RPMI7951 (cell line): ENCODE measurements at places on chromosomes 2 and 18. TPM values are rescaled to one million over a fixed set of nuclear protein-coding genes. Genes with fewer than 3 reads are reported as not detected.

GRCh38 chr2:15984368-15985255, 44.3 kb downstream of the MYCN start:
- no peak for DNase-seq

DNA sequence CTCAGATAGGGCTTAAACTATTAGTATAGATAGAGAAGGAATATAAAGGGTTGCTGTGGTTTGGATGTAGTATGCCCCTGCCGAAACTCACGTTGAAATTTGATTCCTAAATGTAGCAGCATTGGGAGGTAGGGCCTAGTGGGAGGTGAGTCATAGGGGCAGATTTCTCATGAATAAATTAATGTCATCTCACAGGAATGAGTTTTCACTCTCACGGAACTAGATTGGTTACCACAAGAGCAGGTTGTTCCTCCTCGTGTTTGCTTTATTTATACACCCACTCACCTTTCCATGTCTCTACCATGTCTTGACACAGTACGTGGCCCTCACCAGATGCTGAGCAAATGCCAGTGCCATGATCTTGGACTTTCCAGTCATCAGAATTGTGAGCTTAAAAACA, 218.2 kb downstream of the RBM43 start:
- DNase-seq, result peak; percentile 67

GRCh38 chr2:101152272-101153076, 1.3 kb upstream of the TBC1D8 start:
- DNase-seq, result peak; percentile 79

GRCh38 chr2:30341500-30342267, 105.4 kb upstream of the LCLAT1 start:
- no peak for DNase-seq

SLC5A6 gene
- 32.2 and 38.2 TPM in 2 replicates for total RNA-seq

DNA sequence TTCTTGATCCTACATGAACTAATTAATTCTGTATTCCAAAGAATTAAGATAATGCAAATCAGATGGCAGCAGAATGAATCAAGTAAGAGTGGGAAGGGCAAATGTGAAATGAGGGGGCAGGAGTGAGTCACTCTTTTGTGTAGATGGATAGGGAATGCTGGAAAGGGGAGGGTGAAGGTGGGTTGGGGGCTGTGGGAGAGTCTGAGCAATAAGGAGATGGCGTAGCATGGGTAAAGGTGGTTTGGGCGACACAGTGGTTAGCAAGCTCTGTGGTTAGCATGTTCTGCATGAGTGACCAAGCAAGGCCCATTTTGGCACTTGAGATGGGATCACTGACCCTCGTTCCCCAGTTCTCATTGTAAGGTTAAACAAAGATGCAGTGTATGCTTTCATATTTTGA, 20.4 kb downstream of the GPD2 start:
- peak; percentile 56 for DNase-seq

DNA sequence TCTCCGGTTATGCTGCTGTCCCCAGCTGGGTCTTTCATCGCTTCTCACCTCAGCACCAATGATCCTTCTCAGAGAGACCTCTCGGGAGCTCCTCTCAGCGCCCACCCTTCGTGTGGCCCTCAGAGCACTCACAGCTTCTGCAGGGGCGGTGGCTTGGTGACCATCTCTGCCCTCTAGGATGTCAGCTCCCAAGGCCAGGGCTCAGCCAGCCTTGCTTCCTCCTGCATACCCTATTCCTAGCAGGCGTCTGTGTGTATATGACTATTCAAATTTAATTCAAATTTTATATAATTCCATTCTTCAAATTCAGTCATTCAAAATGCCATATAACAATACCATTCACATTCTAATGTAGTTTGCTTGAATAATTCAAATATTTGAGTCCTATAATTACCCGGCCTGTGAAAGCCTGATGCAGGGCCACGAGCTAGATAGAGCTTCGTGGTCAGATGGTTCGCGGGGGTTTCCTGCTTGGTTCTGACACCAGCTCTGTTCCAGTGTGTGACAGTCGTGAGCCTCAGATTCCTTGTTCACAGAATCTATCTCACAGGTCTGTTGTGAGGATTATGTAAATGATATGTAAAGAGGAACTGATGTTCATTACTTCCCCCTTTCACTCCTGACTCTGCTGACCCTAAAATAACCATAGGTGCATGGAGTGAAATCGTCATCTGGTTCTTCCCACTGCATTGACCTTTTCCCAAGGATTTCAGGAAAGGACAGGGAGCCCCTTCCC, 94.0 kb upstream of the CNGA3 start:
- no peak for DNase-seq

DNA sequence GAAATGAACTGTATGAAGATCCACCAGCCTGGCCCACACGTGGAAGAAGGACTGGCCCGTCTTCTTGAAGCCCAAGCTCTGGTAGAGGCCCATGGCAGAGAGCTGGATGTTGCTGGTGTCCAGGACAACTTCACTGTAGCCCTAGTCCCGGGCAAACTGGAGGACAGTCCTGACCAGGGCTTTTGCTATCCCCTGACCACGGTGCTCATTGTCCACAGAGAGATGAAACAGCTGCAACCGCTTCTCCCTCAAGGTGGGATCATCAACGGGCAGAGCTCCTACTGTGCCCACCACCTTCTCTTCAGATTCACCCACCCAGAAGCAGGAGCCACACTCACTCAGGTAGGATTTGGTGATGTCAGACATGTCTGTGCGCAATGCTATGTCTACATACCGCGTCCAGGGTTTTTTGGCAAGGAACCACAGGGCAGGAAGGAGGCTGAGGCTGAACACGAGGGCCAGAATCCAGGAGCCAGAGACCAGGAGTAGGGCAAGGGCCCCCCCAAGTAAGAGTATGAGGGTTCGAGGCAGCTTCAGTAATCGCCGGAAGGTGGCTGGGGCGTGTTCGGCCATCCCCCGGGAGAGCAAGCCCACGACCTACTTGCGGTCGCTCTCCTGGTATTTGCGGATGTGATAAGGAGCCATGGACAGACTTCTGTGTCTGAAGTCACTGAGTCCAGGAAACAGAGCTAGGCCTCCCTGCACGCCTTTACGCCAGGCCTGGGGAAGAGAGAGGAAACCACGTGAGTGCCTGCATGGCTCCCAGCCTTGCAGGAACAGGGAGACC, 36.3 kb downstream of the TPRKB start:
- no peak for DNase-seq

DNA sequence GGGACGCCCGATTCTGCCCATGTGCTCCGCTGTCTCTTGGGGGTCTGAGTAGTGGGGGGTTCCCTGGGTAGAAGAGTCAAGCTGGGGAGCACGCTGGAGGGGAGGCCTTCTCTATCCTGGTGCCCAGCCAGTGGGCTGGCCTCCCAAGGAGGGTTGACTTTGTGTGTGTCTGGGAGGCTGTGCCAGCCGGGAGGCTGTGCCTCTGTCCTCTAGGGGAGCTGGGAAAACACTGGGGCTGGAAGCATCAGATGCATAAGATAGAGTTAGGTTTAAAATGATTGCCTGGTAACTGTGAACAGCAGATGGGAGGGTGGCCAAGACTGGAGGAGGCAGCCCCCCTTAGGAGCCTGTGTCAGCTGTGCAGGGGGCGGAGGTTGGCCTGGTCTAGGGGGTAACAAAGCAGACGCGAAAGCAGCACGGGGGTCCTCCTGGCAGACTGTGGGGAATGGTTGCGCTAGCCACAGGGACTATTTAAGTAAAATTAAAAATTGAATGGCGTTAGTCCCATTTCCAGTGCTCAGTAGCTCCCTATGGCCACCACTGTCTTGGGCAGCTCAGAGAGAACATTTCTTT, 1.3 kb downstream of the ING5 start:
- DNase-seq, result peak; percentile 31

DNA sequence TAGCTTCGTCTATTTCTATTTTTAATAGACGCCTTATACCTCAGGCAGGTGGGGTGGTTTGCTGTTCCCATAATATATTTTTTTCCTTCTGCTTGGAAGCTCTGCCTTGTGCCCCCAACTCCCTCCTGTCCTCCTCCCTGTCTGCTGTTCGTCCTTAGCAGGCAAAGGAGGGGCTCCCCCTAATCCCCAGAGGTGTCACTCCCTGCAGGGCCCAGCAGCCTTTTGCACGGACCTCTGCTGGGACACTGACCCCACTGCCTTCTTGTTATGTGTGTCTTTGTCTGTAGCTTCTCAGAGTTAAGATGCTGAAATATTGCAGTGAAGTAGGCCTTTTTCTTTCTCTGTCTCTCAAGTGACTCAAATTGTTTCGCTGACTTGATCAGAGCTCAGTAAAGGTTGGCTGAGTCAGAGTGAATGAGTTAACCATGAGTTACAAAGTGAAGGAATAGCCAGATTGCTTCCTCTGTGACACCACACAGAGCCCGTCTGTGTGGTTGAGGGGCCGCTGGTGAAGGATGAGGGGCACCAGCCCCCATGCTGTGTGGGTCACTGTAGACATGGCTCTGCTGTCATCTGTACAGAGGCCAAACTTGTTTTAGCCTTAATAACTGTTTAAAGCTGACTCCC, 47.7 kb downstream of the PRKCE start:
- DNase-seq, result peak; percentile 77

DNA sequence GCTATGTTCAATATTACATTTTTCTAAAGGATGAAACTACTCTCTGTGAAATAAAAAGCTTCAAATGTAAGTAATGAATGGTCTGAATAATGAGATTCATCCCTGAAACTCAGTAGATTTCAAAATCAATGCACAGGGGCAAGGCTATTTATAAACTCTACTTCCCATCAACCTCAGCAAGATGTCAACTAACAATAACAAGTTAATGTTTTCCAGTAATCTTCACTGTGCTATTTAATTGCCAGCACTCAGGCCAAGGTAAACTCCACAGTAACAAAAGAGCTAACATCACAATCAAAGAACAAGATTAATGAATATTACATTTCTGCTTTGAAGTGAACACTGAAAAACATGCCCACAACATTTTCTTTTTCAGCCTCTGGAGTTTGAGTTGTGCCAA, 144.3 kb upstream of the ZFP36L2 start:
- no peak for DNase-seq

DNA sequence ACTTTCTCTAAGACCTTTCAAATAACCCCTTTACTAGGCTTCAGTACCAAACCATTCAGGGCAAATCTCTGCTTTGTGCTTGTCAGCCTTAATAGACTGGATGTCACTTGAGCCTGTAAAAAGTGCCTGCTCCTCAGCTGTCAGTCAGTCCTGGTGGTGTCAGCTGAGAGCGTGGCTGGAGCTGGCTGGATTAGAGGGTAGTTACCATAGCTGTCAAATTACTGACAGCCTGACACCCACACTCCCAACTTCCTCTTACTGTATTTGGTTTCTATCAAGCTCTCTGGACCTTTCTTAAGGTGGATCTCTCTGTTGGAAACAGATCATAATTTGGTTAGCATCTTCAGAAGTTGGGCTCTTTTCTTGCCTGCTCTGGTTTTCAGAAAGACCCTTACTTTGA, 371.4 kb upstream of the ATP5MC3 start:
- no peak for DNase-seq

DNA sequence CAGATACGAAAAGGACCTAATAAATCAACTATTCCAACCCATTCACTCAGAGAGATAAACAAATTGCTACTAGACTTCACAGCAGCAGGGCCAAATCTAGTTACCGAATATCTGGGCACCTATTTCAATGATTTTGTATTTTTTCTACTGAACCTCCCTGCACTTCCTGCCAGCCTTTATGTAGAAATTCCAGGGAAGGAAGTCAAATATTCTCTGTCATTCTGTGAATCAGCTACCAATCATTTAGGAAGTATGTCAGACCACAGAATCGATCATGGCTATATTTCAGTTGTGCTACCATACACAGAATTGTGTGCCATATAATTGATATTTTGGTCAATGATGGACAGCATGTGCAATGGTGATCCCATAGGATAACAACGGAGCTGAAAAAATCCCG, 109.6 kb upstream of the SPOPL start:
- no peak for DNase-seq

DNA sequence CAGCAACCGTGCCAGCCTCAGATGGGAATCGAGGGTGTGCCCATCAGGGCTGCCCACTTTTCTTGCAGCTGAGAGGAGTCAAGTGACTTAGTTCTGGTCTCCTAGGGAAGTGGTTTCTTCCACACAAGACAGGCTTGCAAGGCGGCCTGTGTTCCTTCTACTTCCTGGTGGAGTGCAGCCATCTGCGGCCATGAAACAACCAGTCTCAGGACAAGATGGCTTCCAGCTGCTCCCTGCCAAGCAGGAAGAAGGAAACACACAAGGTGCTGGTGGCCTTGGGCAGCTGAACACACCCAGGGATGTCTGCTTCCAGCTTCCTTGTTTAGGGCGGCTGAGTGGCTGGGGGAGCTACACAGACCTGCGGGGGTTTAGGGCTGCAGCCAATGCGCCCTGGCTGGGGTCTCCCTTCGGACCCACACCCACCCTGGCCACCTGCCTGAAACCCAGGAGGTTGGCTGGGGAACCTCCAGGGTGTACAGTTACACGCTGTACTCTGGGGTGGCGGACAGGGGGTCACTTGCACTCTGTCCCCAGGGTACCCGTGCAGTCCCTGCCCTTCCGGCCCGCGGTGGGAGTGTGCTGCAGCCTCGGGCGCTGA, 34.7 kb downstream of the PTPN18 start:
- peak; percentile 13 for DNase-seq

DNA sequence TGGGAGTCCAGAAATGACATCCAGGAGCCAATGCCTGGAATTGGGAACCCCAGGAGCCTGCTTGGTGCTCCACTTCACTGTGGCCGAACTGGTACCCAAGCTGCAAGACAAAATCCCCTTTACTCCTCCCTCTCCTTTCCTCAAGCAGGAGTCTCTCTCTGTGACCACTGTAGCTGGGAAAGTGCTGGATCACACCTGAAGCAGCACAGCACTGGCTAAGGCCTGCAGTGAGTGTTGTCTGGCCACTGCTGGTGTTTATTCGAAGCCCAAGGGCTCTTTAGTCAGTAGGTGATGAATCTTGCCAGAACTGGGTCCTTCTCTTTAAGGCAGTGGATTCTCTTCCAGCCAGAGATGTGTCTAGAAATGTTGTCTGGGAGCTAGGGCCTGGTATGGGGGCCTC, 26.4 kb downstream of the STPG4 start:
- no peak for DNase-seq

GRCh38 chr18:23545247-23545789, 41.0 kb downstream of the NPC1 start:
- no peak for DNase-seq

- DNase-seq, result peak; percentile 29
Observed at GRCh38 chr2:41782306-41783158, 265.3 kb upstream of the PKDCC start.
